ENCODE measurements at places on chromosomes 5 and 9. TPM values are rescaled to one million over a fixed set of nuclear protein-coding genes. Genes with fewer than 3 reads are reported as not detected.

DNA sequence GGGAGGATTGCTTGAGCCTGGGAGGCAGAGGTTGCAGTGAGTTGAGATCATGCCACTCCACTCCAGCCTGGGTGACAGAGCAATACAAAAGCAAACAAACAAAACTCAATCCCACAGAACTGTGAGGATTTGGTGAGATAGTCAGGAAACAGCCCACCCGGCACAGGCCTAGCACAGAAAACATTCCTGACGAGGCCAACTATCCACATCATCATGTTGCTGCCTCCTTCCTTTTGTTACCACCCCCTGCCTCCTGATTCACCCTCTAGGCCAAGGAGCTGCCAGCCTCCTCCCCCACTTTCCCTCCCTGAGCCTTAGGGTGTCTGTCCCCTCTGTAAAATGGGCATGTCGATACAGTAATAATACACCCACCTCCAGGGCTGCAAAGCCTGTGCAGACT is 39.0 kb downstream of the STK10 start:
- no peak for DNase-seq
- H3K4me3 ChIP-seq, result no peak overlapping the region
- H3K4me1 ChIP-seq, result peaks cover 41% of the 10 kb centered on the region
- H3K27ac ChIP-seq, result peak overlapping the region; percentile 40
- H3K36me3 ChIP-seq, result peaks cover 2% of the 10 kb centered on the region

- no peak overlapping the region for H3K4me3 ChIP-seq
- DNase-seq, result no peak
- H3K27ac ChIP-seq, result no peak overlapping the region
- H3K36me3 ChIP-seq, result peaks cover 15% of the 10 kb centered on the region
- H3K27me3 ChIP-seq, result no peaks in the 10 kb centered on the region
- H3K4me1 ChIP-seq, result no peaks in the 10 kb centered on the region
Measured at GRCh38 chr9:23145467-23145866, 680.6 kb downstream of the ELAVL2 start.

DNA sequence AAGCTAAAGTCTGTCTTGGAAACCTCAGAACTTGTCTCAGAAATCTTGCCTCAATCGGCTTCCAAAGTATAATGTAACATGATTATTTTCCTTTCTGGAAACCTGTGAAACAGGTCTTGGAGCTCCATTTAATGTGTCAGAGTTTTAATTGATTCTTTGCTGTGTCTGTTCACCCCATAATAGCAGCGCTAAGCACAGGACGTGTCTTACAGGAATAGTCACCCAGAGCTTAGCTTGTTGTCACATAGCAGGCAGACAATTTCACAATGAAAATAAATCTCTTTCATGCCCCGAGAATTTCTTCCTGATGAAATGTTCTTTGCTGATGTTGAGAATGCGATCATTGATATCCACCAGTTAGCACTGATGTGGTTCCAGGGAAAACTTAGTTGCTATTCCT is 40.2 kb upstream of the PTPN3 start:
- H3K27ac ChIP-seq, result no peak overlapping the region
- no peaks in the 10 kb centered on the region for H3K36me3 ChIP-seq

The ZNG1A gene
- 29.4 TPM for total RNA-seq

The ENTPD8 gene
- 0.12 TPM for total RNA-seq

All from neural crest cell (in vitro differentiated cells).